Left ventricle myocardium superior (tissue), 1 donor: ENCODE measurements at places on chromosomes 13 and 19. TPM values are rescaled to one million over a fixed set of nuclear protein-coding genes. Genes with fewer than 3 reads are reported as not detected.

GRCh38 chr19:33532859-33533460, 11.4 kb upstream of the PEPD start:
- DNase-seq, result no peak

DNA sequence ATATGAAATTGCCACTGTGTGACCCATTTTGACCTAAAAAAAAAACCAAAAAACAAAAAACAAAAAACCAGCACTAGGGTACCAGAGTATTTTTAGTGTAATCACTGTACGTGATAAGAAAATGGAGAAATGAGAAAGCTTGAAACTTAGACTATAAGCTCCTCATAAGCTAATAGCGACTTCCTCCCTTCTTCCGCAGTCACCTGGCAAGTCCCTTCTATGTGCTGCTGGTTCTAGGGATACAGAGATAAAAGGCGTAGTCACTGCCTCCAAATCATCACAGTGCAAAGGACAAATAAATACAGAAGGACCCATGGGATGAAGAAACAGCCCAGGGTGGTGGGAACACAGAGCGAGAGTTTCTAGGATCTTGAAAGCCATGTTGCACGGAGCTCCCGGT, 190.3 kb downstream of the TM9SF2 start:
- DNase-seq, result no peak

- no peak for DNase-seq
Measured at GRCh38 chr13:52004511-52005170, 6.6 kb downstream of the ATP7B start.

DNA sequence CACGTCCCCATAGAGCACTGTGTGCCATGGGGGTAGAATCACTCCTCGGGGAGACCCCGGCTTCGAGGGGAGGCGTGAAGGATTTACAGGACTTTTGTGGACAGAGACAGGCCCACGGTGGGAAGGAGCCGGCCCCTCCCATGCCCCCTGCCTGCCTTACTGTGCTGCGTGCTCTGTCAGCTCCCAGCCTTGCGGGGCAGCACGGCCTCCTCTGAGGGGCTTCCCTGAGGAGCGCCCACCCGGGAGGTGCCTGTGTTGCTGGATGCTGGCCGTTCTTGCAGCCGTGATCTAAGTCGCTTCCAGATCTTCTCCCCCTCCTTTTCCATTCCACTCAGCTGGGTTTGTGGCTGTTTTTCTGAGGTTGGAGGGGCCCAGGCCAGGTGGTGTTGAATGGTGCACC, 29.1 kb downstream of the PLEKHJ1 start:
- DNase-seq, result no peak

The KLK4 gene
- total RNA-seq, result not detected

DNA sequence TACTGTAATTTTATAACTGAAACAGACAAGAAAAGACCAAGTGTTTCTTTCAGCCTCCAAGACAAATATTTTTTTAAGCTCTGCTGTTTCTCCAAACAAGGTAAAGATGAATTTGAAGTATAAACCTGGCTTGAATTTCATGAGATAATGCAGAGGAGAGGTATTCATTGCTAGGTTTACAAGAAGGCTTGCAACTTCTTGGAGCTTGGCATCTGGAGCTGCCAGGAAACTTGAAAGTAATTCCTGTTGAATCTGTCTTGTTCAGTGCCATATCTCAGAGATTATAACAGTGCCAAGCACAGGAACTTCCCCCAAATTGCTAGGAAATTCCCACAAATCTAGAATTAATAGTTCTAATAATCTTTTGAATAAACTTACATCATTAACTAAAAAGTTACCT, 70.9 kb downstream of the CDK8 start:
- DNase-seq, result no peak

DNA sequence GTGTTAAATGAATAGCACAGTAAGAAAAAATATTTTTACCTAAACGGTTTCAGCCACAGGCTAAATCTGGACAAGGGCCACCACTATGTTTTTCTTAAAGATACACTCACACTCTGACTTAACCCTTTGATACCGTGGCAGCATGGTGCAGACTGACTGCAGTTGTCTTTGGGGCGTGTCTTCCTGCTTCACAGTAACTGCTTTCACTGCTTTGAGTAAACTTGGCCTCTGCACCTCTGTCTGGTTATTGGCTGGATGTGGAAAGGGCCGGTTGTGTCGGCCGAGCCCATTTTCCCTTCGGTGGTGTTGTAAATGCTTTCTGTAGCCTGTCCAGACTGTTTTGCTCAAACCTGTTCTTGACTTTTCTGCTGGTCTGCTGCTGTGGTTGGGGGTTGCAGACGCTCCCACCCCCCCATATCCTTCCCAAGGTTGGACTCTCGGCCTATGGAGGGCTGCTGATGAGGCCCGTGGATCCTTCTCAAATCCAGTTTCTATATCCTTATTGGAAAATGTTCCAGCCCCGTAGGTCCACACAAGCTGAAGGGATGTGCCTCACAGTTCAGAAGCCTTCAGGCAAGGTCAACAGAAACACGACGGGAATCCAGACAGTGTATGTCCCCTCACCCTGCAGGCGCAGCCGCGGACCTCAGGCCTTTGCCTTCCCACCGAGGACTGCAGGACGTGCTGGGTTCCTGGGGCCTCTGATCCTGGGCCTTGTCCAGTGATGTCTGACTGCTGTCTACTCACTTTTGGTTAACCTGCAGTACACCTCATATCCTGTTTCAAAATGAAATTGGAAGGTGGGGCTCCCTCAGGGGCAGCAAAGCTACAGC, 90.2 kb upstream of the RNF113B start:
- no peak for DNase-seq

The ZNF121 gene
- 21.5 TPM for total RNA-seq

The NPAS1 gene
- 0.32 TPM for total RNA-seq

DNA sequence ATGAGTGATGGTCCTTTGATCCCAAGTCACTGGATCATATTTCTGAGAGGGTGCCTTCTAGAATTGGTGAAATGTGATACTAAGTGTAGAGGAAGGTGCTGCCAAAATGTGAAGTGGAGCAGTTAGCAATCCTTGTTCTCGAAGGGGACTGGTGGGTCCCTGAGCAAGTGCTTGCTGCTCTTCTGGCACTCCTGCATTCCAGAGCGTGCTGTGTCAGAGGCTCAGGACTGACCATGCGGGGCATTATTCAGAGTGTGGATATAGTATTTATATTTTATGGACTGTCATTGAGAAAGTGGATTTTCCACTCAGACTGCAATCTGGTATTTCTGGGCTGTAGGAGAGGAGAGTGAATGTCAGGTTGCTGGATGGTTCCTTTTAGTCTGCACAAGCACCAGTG, 152.6 kb upstream of the KL start:
- no peak for DNase-seq

DNA sequence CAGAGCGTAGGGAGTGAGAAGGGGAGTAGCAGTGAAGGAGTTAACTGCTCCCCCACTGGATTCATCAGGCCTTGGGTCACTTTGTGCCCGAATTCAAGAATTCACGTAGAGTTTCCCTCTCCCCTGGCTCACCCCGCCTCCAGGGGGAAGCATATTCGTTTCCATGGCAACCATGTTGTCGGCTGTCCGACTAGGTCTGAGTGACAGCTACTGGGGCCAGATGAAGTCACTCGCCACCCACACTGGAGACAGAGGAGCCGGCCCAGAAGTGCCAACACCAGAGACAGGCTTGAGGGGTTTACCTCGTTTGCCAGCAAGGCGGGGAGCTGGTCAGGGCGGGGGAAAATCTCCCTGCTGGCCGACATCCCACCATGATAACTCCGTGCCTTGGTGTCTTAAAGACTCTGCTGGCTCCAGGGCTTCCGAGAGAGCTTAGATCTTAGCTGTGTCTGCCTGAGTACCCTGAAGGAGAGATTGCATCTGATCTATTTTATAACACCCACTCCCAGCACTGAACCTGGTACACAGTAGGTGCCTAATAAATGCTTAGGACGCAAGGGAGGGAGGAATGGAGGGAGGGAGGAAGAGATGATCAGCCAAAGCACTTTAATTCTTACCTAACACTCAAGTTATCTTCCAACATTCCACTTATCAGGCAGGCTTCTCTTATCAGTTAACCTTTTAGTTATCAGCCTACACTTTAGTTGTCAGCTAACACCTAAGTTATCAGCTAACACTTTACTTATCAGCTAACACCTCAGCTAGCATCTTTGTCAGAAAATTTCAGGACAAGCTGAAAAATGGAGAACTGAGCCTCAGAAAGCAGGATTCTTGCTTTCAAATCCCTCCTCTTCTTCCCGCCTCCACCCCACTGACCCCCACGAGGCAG, 57.2 kb upstream of the ZNRF4 start:
- DNase-seq, result no peak

DNA sequence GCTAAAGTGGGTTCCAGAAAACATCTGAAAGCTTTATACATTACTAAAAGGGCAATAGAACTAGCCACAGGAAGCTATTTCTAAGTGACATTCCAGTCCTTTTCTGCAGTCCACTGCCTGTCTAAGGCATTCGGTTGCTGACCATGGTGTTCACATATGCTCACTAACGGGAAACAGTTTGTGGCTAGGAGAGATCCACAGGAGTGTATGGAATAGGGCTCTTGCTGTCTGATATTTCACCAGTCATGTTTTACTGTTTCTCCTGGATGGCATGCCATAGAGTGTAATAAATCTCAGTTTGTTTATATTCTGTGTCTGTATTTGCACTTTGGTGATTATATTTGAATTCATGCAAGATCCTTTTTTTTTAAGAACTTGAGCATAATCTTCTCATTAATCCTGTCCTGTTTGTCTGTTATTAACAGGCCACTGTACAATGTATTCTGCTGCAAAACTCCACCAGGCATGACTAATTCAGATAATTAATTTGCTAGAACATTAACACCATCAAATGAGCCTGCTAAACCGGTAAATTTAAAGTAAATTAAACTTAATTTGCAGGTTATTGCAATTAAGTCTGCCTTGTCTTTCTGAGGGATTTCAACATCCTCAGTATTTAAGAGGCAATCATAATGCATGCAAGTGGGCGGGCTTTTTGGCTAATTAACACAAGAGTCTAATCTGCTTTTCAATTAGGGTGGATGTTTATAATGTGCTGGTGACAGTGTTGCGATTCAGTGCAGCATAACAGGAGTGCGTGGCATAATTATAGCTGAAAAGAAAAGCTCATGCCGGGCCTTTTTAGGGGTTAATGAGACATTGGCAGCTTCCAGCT, 201.3 kb downstream of the POU4F1 start:
- DNase-seq, result no peak

The SERPINE3 gene
- total RNA-seq, result not detected

DNA sequence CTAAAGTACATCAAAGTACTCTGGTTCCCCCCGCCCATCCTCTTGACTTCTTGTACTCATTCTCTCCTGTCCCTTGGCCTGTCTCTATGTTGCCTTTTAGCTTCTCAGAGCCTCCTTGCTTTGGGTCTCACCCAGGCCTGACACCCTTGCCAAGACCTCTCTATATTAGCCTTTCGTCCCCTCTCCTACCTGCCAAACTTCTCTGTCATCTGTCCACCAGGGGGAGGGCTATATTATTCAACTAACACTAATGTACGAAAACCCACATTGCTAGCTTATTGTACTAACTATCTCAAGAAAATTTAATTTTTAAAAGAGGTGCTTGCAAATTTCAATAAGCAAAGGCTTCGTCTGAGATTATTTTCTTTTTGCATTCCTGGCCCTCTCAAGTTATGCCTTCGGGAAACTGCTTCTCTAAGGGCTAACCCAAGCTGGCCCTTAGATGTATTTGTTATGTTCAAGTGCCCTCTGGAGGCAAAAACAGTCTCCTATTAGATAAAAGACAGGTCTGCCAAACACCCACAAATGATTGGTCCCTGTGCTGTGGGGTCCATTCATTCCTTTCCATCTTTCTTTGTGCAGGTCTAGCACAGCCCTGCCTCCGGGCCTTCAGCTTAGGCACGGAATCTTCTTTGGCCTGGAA, 6.3 kb upstream of the MRPS31 start:
- DNase-seq, result no peak
